Fibroblast of skin of right quadriceps (primary cell): ENCODE measurements at places on chromosomes 12 and 14.

- no peak for DNase-seq
Measured at GRCh38 chr12:69985656-69986055, 160.6 kb downstream of the MYRFL start.

GRCh38 chr14:34362641-34363251 is 99.3 kb downstream of the SPTSSA start:
- DNase-seq = no peak

- DNase-seq = no peak
Measured at GRCh38 chr14:96934638-96935330, 137.6 kb downstream of the VRK1 start.

- DNase-seq = no peak
Measured at GRCh38 chr14:36515896-36516718, 3.9 kb downstream of the NKX2-1 start.

DNA sequence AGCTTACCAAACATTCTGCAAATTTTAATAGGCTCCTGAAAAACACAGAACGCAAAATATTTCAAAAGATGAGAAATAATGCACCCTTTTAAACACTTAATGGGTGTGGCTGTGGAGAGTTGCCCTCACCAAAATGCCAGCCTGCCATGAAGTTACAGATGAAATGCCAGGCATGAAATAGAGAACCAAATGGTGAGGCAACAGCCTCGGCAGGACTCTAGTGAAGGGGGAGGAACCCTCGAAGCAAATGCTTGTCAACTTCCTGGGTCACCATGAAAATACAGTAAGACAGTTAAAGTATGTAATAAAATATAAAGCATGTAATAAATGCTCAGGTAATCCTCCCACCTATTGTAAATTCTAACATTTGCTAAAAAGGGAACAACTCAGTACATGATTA is 24.1 kb downstream of the DUSP16 start:
- no peak for DNase-seq

- no peak for DNase-seq
Measured at GRCh38 chr12:130976171-130976720, 22.5 kb downstream of the ADGRD1 start.

- no peak for DNase-seq
Measured at GRCh38 chr14:65600742-65601141, 188.2 kb downstream of the FUT8 start.

DNA sequence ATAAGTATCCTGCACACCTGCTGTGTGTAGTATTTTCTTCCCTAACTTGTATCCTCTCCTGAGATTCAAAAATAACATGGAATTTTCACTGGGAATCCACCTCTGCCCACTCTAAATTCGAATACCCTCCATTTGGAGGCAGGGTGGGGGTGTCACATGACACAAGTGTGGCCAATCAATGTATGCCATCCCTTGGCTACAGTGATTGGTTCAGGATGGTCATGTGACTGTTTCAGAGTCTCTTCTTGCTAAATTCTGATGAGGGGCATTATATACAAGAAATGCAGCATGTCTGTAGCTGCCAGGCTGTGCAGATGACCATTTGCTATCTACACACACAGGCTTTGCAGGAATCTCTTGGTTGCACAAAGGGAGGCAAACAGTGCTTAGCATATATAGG is 86.8 kb upstream of the TMEM132C start:
- no peak for DNase-seq

DNA sequence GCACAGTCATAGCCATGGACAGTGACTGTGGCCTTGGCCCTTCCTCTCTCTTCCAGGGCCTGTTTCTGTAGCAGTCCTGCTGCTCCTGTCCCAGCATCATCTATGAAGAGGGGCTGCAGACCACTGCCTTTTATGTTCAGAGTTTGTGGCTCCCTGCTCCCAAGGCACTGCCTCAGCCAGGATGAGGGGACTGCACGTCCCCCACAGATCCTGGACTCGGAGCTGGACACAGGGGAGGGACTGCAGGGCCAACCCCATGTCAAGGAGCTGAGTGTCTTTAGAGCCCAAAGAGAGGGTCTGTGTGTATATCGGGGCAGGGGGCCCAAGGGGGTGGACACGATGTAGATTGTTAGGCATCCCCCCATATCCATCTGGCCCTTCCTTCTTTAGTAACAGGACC is 60.6 kb upstream of the DIO3 start:
- DNase-seq = no peak

GRCh38 chr12:54159140-54159539 is 29.6 kb downstream of the SMUG1 start:
- DNase-seq = no peak

- peak; percentile 35 for DNase-seq
Measured at GRCh38 chr12:71780237-71780822, 25.7 kb downstream of the RAB21 start.

GRCh38 chr14:101125719-101126651 is 222.5 kb upstream of the RTL1 start:
- no peak for DNase-seq

- peak; percentile 7 for DNase-seq
Measured at GRCh38 chr12:87274594-87275245, 754.5 kb downstream of the C12orf50 start.

- DNase-seq = peak; percentile 68
Measured at GRCh38 chr12:67747869-67748742, 99.6 kb downstream of the DYRK2 start.

- DNase-seq = peak; percentile 69
Measured at GRCh38 chr12:120583478-120584030, 2.4 kb upstream of the POP5 start.

DNA sequence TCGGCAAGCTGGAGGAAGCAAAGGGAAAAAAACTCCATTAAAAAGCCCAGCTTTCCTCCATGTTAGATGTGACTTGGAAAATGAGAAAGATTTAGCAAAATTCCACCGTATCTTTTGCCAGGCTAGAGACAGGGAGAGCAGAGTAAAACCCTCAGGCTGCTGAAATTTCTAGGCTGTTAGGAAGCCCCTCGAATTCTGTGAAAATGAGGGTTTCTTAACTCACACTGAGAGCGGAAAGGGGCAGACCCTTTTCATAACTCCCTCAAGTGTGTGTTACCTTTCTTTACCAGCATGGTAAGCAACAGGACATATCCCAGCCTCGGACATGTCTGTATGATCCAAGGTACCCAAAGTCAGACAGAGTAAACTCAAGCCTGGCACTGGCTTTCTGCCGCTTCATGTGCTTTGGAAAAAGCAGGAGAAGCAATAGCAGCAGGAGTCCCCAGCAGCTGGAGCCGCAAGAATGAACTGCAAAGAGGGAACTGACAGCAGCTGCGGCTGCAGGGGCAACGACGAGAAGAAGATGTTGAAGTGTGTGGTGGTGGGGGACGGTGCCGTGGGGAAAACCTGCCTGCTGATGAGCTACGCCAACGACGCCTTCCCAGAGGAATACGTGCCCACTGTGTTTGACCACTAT is at the start of gene RHOJ:
RHOJ (plus strand) TSS at position 37 of the 637 bp plus-strand sequence; CDS start at position 464, 427 bp downstream.
- peak; percentile 50 for DNase-seq
